ENCODE measurements at places on chromosomes 5 and 9. TPM values are rescaled to one million over a fixed set of nuclear protein-coding genes. Genes with fewer than 3 reads are reported as not detected.

Gene BTNL8
- not detected for polyA plus RNA-seq

Gene LECT2
- polyA plus RNA-seq: not detected

Gene TXNDC8
- polyA plus RNA-seq: not detected

Gene DNAH5
- 12.8 TPM for polyA plus RNA-seq

Gene NAIP
- 31.1 TPM for polyA plus RNA-seq

Gene SQSTM1
- 64.5 TPM for polyA plus RNA-seq

Gene FBN2
- polyA plus RNA-seq: 2.3 TPM

Gene PNPLA7
- 0.72 TPM for polyA plus RNA-seq

Gene ADGRD2
- not detected for polyA plus RNA-seq

Gene RGS3
- polyA plus RNA-seq: 25.3 TPM

Gene SPATA31D4
- not detected for polyA plus RNA-seq

Gene OR1J4
- not detected for polyA plus RNA-seq

Gene GNA14
- polyA plus RNA-seq: 1.1 TPM

Gene ADAMTS16
- polyA plus RNA-seq: 1.3 TPM

Gene AGXT2
- not detected for polyA plus RNA-seq

All from neural cell (in vitro differentiated cells).